Activated naive CD4-positive, alpha-beta T cell treated with anti-CD3 and anti-CD28 coated beads for 36 hours (primary cell): ENCODE measurements at places on chromosomes 6 and 20.

DNA sequence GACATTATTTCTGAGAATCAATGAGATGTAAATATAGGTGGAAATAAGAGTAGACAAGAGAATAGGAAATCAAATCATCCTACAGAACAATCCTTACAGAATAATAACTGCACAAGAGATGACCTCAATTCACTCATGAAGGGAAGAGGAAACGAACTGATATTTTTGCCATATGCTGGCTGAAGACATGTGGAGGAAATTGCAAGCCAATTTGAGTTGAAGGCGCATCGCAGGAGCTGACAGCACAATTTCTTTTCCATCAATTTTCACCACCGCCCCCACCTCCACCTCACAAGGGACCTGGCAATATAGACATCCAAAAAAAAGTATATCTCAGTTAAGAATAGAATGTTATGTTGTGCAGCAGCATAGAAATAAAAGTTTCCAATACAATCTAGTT, 20.3 kb downstream of the CITED2 start:
- no peak for DNase-seq

GRCh38 chr6:28803337-28803709, 120.5 kb downstream of the TRIM27 start:
- no peak for DNase-seq

DNA sequence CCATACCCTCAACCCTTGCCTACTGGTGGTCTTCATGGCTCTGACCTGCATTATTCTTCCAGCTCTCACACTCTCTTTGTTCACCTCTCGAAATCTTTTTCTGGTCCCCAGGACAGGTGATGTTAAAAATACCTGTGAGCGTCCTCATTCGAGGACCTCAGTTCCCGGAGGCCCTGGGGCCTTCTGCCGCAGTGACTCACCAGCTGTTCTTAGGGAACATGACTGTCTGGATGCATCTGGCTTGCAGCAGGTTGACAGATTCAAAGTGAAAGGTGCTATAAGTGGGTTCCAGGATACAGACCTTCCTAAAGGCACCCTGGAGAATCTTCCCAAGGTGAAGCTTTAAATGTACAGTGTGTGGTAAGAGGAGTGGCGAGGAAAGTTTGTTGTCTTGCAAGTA, 210.4 kb upstream of the KCNG1 start:
- DNase-seq = no peak

- DNase-seq = no peak
Observed at GRCh38 chr6:70396796-70397729, 16.2 kb upstream of the FAM135A start.

GRCh38 chr6:24536466-24536865, 41.7 kb downstream of the ALDH5A1 start:
- no peak for DNase-seq

DNA sequence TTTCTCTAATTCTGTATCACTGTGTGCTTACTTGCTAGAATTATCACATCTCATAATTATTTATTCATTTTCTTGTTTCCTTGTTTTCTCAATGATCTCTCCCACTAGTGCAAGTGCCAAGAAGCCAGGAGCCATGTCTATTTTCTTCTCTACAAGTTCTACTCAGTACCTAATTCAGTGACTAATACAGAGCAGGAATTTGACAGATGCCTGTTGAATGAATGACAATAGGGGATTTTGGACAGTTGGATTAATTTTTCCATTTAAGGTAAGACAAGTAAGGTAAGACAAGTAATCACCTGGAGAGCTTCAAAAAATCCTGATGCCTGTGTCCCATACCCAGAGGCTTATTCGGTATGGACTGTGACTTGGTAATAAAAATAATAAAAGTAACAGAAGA, 81.0 kb downstream of the EDN1 start:
- no peak for DNase-seq

- no peak for DNase-seq
Observed at GRCh38 chr6:43193929-43194328, 11.9 kb downstream of the CUL9 start.

- DNase-seq = no peak
Observed at GRCh38 chr6:154508573-154509375, 1.7 kb downstream of the CNKSR3 start.

GRCh38 chr20:16609066-16609465, 35.8 kb upstream of the KIF16B start:
- no peak for DNase-seq

GRCh38 chr6:117072134-117072533, 193.2 kb upstream of the VGLL2 start:
- DNase-seq = no peak

DNA sequence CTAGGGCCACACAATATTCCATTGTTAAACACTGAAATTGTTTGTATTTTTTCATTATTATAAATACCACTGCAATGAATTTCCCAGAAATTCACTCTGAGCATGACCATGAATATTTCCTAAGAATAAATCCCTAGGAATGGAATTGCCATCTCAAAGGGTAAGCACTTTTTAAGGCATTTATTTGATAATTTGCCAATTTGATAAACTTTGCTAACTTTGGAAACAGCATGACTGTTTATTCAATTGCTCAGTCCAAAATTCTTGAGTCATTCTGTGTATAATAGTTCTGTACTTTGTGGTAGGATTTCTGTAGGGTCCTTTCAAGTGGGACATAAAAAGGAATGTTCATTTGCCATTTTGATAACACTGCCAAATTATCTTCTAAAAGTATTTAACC, 44.2 kb upstream of the TOX2 start:
- no peak for DNase-seq

DNA sequence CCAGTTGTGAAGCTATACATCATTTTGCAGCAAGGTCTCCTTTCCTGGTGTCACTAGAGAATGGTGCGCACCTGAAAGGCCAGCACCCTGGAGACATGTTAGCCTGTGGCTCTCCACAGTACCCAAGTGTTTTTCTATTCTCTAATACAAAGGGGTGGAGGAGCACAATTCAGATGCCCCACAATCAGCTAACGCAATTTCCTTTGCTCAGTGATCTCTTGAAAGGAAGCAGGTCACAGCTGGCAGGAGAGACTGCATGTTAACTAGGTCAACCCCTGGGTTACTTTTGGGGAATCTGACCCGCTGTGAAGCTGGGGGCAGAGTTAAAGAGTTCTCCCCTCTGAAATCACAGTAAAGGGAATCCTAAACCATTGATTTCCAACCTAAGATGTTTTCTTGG, 92.5 kb downstream of the B3GAT2 start:
- no peak for DNase-seq

DNA sequence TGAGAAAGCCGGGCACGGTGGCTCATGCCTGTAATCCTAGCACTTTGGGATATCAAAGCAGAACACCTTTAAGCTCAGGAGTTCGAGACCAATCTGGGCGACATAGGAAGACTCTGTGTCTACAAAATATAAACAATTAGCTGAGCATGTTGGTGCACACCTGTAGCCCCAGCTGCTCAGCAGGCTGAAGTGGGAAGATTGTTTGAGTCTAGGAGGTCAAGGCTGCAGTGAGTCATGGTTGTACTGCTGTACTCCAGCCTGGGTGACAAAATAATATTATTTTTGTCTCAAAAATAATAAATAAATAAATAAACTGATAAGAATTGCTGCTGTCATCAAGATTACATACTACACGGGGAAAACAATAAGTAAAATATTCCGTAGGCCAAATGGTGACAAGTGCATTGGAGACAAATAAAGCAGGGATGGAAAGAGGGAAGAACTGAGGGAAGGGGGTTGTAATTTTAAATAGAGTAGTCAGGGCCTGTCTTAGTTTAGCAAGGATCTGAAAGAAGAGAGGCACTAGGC, 14.0 kb upstream of the TOP1 start:
- DNase-seq = no peak

DNA sequence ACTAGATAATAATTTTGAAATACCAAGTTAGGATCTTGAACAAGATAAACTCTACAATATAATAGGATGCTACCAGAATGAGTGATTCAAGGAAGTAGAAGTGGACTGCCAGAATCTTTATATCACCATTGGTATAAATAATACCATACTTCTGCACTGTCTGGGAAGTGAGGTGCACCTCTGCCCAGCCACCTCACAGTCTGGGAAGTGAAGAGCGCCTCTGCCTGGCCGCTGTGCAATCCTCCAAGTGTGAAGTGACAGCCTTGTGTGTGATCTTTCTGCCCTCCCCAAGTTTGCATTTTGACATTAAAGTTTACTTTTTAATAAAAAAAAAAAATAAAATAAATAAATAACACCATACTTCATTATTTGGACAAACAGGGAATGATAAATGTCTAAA, 18.8 kb downstream of the LATS1 start:
- DNase-seq = peak; percentile 27

GRCh38 chr6:169841251-169841650, 89.8 kb downstream of the ERMARD start:
- DNase-seq = no peak
